ENCODE measurements at places on chromosomes 11 and 22.

DNA sequence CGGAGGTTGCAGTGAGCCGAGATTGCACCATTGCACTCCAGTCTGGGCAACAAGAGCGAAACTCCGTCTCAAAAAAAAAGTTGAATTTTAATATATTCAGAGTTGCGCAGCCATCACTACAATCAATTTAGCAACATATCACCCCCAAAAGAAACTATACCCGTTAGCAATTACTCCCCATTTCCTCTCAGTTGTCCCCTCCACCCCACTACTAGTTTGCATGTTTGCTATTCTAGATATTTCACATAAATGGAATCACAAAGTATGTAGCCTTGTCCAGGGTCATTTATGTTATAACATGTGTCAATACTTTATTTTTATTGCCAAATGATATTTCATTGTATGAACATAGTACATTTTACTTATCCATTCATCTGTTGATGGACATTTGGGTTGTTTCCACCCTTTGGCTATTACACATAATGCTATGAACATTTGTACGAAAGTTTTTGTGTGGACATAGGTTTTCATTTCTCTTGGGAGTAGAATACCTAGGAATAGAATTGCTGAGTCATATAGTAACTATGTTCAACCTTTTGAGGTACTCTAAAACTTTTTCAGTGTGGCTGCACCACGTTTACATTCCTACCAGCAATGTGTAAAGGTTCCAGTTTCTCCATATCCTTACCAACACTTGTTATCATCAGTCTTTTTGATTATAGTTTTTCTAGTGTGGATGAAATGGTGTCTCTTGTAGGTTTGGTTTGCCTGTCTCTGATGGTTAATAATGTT, 2.2 kb downstream of the ZNF143 start:
- DNase-seq, result no peak

GRCh38 chr22:49298834-49299750, 528.6 kb downstream of the BRD1 start:
- DNase-seq, result no peak

- no peak for DNase-seq
Observed at GRCh38 chr11:4482445-4482844, at the start of gene OR52K1. Gene OR52K1, plus strand, starts transcription at chr11:4482646. Its CDS starts 6,255 bp downstream, at chr11:4488901.

DNA sequence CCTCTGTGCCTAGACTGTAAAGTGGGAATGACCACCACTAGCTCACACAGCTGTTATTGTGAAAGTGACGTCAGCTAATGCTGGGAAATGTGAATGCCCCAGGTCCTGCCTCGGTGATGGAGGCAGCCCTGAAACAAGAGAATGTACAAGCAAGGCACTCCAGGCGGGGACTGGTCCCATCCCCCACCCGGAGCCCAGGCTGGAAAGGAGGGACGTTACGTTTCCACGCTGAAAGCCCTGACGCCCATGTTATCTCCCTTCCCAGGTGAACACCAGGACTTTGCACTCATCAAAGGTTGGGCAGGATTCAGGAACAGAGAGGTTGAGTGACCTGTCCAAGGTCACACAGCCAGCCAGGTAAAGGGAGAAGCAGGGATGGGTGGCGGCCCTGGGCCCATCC, 784 bp downstream of the SULT4A1 start:
- no peak for DNase-seq

- DNase-seq, result no peak
Observed at GRCh38 chr22:17235149-17235655, 16.0 kb upstream of the ADA2 start.

DNA sequence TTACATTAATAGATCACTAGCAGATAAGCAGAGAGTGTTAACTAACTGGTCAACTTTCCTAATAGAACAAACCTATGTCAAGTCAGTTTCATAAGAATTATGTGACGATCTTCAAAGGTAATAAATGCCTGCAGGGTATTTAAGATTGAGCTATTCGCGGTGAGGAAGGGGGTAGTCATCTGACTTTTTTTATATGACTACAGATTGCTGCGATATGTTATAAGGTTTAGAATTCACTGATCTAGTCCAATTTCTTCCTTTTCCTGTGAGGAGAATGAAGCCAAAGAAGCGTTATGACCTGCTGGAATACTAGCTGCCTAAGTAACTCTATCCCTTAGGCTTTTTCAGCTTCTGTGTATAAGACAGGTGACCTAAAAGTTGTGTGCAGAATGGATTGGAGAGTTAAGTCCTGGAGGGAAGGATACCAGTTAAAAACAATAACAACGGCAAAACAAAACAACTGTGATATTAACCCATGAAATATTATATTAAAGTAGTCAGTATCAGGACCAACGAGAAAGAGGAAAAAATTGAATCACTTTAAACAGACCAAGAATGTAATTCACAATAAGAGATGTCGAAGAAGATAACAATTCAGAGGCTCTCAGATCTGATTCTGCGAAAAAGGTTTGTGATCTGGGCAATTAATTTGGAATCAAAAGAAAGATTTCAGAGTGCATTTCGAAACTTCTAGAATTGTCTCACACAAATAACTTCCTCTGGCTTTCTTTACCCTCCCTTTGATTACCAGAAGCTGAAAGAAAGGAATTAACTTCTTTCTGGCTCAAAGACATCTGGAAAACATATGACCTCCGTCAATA, 630 bp downstream of the CASP4 start:
- DNase-seq, result no peak

DNA sequence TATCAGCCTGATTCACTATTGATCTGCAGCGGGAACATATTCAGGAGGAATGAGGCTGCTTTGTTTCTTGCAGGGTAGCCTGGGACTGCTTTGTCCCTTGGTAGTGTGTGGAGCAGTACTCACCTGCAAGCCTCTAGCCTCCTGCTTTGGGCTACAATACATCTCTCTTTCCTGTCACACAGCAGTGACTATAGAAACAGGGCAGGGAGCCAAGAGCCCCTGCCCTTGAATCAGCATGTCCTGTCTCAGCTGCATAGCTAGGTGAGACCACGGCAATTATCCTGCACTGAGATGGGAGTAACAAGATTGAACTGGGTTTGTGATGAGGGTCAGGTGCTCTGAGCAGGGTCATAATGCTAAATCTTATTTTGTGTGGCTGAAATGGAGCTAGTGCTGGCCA, 191.9 kb downstream of the NELL1 start:
- DNase-seq, result no peak

GRCh38 chr11:62682518-62682917, 3.6 kb upstream of the UBXN1 start:
- DNase-seq, result no peak

- DNase-seq, result no peak
Observed at GRCh38 chr11:74754507-74755252, 6.0 kb downstream of the RNF169 start.

GRCh38 chr11:26777372-26777808, 55.5 kb upstream of the SLC5A12 start:
- no peak for DNase-seq

DNA sequence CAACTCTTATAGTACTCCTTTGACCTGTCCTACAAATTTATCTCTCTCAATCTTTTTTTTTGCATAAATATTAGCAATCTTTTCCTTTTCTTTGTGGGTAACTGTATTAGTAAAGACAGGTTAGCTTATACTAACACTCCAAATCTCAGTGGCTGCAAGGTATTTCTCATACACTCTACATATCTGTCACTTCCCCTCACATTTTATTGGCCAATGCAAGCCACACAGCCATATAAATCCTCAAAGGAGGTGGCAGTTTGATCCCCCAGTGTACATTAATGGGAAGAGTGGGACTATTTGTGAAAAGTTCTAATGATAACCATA, 42.6 kb upstream of the EED start:
- no peak for DNase-seq
